ENCODE measurements at places on chromosomes 6 and 20.

- DNase-seq = peak; percentile 22
These were observed 824 bp downstream of the MPC1 start for GRCh38 chr6:166381733-166382499.

DNA sequence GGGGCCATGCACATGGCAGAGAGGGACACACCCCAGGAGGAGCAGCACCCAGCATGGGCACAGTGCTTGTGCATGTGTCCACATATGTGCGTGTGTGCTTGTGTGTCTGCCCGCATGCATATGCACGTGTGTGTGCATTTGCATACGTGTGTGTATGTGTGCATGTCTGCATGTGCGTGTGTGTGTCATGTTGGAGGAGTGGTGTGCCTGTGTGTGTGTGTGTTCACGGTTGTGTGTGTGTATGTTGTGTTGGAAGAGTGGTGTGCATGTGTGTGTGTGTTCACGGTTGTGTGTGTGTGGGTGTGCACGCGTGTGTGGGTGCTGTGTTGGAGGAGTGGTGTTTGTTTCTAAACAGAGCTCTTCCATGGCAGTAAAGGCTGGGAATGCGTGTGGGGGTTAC, 50.7 kb upstream of the SLCO4A1 start:
- no peak for DNase-seq

- DNase-seq = no peak
These were observed 65.0 kb upstream of the SIRPA start for GRCh38 chr20:1830240-1830639.

DNA sequence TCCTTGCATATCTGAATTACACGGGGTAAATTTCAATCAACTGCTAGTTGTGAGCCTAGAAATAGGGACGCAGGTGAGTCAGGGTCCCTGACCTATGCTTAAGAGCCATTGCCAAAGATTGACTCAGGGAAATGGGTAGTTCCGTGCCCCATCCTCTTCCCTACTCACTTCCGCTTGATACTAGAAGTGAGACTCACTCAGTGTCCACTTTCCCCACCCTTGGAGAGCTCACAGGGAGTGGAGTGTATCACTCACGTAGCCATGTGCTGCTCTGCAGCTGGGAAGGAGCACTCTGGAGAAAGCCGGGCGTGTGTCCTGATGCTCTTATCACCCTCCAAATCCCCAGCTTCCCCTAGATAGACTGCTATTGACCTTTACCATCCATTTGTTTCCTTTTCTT, 543 bp upstream of the MUC22 start:
- DNase-seq = no peak

DNA sequence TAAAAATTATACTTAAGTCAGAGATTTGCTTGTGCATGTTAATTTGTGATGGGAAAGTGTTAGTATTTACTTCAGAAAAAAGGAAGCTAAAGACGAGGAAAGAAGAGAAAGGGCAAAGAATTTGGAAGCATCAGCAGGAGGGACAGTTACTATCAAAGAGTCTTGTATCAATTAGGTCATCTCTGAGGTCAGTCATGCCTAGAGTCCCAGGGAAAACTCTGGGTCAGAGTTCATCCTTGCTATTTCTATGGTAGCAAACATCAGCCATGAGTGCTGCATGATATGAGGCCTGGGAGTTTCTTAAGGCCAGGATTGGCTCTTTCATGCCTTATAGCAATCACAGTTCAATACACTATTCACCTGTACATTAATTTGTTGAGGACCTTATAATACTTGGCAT, 292.9 kb downstream of the FARS2 start:
- no peak for DNase-seq

DNA sequence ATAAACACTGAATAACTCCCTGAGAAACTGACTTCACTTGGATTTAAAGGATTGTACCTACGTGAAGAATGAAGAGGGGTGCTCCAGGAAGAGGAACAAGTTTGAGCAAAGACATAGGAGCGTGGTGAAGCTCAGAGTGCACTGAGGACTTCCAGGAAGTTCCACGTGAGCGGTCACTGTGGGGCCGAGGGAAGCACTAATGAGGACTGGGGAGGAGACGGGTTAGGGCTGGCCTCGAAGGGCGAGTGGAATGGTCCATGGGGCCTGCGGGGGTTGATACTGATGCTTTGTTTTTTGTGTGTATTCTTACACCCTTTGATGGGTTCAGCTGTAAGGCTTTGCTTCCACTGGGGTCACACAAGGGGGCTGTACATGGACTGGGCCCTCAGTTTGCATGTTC, 91.9 kb downstream of the CDH4 start:
- no peak for DNase-seq

GRCh38 chr20:32560989-32561830, 23.9 kb downstream of the NOL4L start:
- DNase-seq = no peak

GRCh38 chr6:14524319-14524718, 406.7 kb downstream of the CD83 start:
- no peak for DNase-seq

GRCh38 chr6:82779041-82779440, 286.6 kb downstream of the UBE3D start:
- DNase-seq = no peak

DNA sequence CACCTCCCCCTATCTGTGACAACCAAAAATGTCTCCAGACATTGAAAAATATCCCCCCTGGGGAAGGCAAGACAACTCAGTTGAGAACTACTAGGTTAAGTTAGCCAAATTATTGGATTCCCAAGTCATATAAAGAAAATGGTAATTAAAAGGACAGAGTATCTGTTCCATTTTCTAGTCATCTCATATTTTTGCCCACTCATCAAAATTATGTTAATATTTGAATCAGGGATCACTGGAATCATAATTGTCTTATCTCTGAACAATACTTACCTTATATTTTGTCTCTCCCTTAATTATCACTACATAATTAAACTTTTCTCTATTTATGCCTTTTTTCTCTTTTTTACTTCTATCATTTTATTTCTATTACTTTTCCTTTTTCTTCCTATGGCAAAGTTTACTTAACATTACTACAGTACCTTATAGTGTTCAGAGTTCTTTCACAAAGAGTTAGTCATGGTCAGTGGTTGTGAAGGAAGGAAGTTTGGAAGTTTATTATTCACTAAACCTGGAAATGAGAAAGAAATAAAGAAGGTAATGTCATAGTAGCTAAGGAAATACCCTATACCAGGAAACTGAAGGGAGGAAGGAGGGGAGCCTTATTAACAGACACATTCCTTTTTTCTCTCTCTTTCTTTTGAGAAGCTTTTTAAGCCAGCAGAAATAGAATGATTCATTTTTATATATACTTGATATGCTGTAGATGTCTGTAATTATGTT, 332.9 kb downstream of the COL12A1 start:
- DNase-seq = no peak

DNA sequence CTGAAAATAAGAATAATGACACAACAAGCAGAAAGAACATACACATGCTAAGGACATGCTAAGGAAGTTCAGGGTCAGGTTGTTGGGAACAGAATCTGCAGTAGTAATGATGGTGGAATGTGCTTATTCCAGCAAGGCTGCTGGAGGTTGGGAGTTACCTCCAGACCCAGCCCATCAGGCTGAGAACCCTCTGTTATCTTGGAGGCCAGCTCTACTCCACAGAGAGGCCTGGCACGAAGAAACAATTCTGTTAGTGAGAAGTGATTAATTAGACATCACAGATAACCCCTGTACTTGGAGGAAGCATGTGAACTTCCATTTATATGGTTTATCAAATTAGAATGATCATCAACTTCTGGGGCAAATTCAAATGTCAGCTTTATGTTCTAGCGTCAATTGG, 22.1 kb upstream of the ARHGAP18 start:
- no peak for DNase-seq

GRCh38 chr20:63533871-63534393, 3.2 kb downstream of the PTK6 start:
- DNase-seq = peak; percentile 52

DNA sequence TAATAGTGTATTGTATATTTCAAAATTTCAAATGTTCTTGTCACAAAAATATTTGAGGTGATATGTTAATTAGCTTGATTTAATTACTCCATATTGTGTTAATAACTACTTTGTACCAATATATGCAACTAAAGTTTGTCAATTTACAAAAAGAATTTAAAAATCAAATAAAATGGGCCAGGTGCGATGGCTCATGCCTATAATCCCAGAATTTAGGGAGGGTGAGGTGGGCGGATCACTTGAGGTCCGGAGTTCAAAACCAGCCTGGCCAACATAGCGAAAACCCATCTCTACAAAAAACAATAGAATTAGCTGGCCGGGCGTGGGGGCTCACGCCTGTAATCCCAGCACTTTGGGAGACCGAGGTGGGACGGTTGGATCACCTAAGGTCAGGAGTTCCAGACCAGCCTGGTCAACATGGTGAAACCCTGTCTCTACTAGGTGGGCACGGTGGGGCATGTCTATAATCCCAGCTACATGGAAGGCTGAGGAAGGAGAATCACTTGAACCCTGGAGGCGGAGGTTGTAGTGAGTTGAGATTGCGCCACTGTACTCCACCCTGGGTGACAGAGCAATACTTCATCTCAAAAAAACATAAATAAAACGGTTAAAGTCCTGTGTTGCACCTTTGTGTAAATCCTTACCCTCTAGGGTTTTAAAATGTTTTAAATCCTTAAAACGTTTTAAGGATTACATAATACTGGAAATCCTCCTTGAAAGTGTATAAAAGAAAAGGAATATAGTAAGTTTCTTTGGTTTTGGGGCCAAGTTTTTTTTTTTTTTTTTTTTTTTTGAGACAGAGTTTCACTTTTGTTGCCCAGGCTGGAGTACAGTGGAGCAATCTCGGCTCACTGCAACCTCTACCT, 4.0 kb downstream of the HSPA1B start:
- DNase-seq = no peak

- peak; percentile 25 for DNase-seq
These were observed 108.5 kb upstream of the PRND start for GRCh38 chr20:4613184-4613583.

DNA sequence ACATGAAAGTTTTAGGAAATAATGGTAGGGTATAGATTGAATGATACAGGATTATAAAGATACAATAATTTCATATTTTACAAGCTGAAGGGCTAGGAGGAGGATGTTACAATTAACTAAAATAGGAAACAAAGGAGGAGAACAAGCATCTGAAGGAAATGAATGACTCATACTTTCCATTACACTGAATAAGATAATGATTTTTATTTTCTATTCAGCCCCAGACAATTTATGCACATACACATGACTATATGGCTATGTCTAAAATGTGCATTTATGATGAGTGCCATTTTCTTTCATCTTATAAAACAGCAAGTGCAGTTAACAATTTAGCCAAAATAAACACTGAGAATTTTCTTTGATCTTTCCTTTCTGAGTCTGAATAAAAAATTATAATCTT, 994.6 kb upstream of the ADGRB3 start:
- no peak for DNase-seq

- no peak for DNase-seq
These were observed 80.6 kb downstream of the BMP2 start for GRCh38 chr20:6848041-6848440.

- no peak for DNase-seq
These were observed 191.0 kb upstream of the MMS22L start for GRCh38 chr6:97473979-97474378.

GRCh38 chr20:4519534-4519933, 202.2 kb upstream of the PRND start:
- DNase-seq = no peak

DNA sequence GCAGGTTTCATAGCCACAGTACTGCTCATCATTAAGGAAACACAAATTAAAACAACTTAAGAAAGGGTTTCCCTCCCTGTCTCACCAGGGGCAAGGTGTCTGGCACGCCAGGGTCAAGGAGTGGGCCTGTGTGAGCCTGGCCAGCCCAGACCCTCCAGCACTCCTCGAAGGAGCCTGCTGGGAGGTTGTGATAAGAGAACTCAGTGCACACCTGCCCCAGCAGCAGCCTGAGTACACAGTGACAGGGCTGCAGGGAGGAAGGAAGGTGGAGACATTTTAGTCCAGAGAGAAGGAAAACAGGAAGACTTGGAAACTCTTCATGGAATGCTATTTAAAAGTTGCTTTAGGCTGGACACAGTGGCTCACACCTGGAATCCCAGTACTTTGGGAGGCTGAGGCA, 14.1 kb downstream of the NINL start:
- no peak for DNase-seq

DNA sequence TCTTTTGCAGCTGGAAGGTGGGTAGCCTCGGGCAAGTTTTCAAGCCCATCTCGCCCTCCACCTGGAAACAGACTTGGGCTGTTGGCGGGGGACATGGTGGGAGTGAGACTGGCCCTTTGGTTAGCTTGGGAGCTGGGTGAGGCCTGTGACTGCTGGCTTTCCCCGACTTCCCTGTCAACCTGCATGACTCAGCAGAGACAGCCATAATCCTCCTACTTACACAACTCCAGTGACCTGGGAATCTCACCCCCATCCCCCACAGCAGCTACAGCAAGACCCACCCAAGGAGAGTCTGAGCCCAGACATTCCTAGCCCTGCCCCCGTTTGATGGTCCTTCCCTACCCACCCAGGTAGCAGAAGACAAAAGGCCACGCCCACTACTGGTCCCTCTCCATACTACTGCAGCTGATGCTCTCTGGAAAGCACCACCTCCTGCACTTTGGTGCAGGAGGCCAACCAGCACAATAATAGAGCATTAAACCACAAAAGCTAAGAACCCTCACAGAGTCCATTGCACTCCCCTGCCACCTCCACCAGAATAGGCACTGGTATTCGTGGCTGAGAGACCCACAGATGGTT, 188.4 kb downstream of the TRDN start:
- DNase-seq = no peak

GRCh38 chr6:167742719-167743303, 83.9 kb upstream of the AFDN start:
- DNase-seq = no peak

DNA sequence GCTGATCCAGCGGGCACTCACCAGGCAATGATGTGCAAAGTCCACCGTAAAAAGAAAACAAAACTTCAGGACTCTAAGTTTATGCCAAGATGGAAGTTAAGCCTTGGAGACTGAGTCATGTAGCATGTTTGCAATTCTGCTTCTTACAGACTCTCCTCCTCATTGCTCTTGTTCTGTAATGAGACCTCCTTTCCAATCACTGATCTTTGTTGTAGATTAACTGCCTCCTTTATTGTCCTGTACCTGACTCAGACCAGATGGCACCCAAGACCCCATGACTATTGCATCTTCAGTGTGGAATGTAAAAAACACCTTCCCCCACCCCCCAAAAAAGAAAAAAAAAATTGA, 11.2 kb downstream of the NEU1 start:
- no peak for DNase-seq

GRCh38 chr6:89977808-89978748, 83.8 kb downstream of the GJA10 start:
- no peak for DNase-seq

DNA sequence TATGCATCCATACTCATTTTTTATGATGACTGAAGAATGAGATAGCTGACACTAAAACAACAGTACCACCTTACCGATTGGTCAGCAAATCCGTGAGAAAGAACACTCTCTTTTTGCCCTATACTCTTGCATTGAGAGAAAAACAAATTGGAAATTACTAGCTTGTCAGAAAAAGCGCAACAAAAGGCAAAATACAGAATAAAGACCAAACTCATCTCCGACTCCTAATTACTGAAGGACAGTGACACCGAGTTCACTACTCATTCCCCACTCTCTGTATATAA, 2.1 kb downstream of the MCUR1 start:
- no peak for DNase-seq
